HuH-7 (cell line): ENCODE measurements at places on chromosomes 2 and 18.

GRCh38 chr2:46361920-46362666, 64.9 kb downstream of the EPAS1 start:
- no peak for DNase-seq

GRCh38 chr2:176175709-176176607, 12.5 kb upstream of the HOXD1 start:
- no peak for DNase-seq

DNA sequence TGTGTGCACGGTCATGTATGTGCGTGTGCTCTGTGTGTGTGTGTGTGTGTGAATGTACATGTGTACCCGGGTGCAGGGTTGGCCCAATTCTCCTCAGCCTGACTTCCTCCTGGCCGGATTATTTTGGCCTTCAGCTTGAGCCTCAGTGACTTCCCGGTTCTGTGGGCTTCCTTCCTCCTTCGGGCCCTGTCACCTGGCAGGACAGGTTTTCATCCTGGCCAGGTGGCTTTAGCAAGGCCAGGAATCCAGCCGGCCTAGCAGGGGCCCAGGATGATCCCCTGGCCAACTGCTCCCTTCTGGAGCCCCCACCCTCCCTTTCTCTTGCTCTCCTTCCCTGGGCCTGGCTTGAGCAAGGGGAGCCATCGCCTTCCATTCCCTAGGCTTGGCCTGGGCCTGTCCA, 140.5 kb downstream of the INHBB start:
- no peak for DNase-seq

- DNase-seq: no peak
Observed at GRCh38 chr2:197461057-197461456, 7.7 kb downstream of the COQ10B start.

DNA sequence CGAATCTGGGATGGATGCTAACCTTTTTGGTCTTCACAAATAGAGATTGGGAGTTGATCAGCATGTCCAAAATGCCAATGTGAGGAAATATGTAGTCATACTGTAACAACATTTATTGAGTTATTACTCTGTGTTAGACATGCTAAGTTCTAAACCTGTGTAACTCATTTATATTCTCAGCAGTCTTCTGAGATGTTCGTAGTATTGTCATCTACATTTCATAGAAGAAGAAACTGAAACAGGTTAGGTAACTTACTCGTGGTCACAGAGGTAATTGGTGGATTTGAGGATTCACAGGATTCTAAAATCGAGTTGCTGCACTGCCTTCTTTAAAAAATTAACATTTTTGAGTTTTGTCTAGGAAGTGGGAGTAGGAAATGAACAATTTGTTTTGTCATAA, 162.1 kb downstream of the UBE2E3 start:
- DNase-seq: no peak

GRCh38 chr2:66364495-66365333, 70.2 kb upstream of the MEIS1 start:
- DNase-seq: no peak

- no peak for DNase-seq
Observed at GRCh38 chr2:231932985-231933915, 7.1 kb upstream of the NPPC start.

GRCh38 chr18:41767960-41768359, 187.1 kb upstream of the PIK3C3 start:
- DNase-seq: no peak

- DNase-seq: peak; percentile 70
Observed at GRCh38 chr2:8125741-8126711, 555.8 kb upstream of the ID2 start.

DNA sequence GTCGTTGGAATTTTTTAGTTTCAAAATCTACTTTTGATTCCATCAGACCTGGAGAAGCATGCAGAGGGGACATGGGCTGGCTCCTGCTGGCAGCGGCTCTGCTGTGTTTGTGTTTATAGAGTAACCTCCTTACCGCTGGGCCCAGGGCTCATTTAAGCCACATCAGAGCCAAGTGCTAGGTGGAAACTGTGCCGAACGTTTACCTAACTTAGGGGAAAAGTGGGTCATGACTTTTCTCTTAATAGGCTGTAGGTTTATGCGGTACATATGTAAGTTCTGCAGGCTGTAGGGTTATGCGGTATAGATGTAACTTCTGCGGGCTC, 17.7 kb downstream of the CNDP2 start:
- DNase-seq: no peak

- no peak for DNase-seq
Observed at GRCh38 chr2:164624316-164624715, 3.0 kb upstream of the GRB14 start.

- no peak for DNase-seq
Observed at GRCh38 chr2:106097038-106098000, 96.8 kb downstream of the UXS1 start.

DNA sequence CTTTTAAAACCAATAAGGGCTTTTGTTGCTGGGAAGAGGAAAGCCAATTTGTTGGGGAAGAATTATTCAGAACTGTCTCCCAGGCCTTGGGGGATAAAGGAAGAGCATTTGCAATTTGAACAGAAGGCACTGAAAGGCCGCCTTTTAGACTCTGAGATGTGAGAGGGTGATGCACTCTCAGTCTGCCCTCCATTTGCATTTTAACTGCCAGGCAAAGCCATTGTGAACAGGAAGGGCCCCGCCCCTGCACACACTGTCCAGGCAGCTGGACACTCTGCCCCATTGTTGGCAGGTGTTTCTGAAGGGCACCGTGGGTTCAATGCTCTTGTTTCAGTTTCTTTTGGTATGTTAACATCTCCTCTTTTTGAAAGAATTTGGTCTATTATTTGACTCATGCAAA, 169.5 kb upstream of the COPS8 start:
- no peak for DNase-seq

DNA sequence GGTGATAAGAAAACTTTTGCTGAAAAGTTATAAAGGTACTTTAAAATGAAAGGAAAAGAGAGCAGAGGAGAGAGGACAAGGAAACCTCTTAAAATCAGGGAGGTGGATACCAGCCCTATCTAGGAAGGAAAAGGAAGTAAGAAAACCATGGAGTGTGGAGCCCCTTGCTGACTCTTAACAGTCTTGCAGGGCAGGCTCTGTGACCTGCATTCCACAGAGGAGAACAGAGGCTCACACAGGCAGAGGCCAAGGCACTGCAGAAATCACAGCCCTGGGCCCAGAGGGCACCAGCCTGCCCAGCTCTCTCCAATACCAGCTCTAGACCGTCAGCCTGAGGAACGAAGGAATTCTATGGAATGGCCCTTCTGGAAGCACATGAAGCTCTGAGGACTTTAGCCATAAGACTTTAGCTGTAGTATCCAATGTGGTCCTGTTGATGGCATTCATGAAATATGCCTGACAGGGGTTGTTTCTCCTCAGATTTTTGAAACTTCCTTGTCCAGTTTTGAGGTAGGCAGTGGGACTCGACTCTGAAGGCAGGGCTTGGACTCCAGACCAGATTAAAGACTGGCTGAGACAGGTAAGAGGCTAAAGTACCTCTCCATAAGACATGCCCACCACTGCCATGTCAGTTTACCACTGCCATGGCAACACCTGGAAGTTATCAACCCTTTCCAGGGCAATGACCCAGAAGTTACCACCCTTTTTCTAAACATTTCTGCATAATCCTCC, 216.3 kb downstream of the ANAPC1 start:
- no peak for DNase-seq

- no peak for DNase-seq
Observed at GRCh38 chr2:146666340-146666739, 1178.5 kb upstream of the ACVR2A start.

- no peak for DNase-seq
Observed at GRCh38 chr2:11679016-11679415, 9.0 kb upstream of the NTSR2 start.

DNA sequence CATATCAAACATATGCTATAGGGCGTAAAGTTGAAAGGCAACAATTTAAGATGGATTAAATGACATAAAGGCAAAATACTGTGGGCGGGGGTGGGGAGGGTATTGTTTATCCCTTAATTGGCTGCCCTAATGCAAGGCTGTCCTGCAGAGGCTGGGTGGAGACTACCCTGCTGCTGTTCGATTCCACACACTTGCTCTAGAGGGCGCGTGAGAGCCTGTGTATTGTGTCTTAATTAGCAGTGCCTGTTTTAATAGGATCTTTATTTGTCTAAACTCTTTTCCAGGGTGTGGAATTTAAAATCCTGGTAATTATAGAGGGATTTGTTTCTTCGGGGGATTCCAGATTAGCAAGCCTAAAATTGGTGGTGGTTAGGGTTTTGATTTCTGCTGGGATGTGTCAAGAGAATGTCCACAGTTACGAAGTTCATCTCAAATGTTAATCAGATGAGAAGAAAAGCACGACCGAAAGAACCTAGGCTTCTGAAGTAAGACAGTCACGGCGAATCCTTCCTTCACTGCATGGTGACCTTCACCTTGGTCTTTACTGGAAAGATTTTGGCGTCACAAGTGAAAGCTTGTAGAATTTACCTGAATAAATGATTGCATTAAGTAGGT, 103.5 kb upstream of the MAP3K20 start:
- peak; percentile 62 for DNase-seq

DNA sequence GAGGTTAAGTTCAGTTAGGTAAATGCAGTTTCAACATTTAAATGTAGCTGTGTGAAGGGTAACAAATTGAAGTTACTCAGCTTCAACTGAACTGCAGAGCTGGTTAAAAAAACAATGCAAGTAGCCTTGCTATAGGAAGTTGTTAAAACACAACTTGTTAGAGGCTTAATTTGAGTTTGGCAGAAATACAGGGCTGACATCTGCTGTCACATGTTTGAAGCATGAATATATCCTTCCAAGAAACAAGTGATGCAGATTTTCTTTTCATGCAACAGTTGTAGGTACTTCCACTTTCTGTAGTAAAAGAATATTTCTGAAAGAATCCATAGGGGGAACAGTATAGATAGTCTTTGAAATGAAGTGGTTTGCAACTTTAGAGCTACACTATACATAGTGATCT, 208.7 kb upstream of the RASGRP3 start:
- no peak for DNase-seq

GRCh38 chr2:40534528-40534927, 82.6 kb upstream of the SLC8A1 start:
- DNase-seq: no peak

DNA sequence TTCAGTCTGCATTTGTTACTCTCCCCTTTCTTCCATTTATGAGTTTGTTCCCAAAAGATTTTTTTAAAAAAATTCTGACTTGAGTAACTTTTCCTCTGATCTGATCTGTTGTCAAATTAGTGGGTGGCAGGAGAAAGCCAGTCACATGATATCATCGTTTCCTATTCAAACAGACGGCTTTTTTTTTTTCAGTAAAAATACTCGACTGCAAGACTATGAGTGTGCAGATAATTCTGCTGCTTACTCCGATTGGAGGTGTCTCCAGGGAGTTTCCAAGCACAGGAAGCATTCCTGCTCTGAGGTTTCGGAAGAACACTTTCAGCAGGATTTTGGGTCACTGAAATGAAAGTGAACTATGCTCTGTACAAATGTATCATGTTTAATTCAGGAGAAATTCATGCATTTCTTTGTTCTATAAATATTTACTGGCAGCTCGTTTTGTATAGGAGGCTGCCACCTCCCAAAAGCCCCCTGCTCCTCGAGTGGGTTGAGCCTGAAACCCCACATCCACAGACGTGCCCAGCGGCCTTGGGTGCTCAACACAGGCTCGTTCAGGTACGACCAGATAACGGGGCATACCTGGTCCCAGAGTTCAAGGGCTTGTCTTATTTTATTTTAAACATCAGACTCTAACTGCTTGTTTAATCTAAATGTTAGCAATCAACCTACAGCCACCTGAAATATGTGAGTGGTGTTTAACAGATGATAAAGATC, 126.9 kb upstream of the ZNF516 start:
- no peak for DNase-seq

DNA sequence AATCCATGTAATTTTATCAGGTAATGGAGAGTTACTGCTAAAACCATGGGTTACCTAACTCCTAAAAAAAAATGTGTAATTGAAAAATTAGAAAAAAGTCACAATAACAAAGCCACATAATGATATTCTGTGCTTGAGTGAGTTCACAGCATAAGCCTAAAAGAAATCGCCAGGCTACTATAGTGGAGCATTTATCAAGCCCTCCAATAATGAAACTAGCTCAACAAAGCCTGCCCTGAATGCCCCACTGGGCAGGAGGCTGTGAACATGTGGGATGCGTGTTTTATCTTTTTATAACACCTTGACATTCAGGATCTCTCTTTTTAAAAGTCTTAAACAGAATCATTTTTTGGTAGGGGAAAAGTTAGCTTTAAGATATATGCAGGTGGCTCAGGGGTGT, 86.3 kb downstream of the KCTD18 start:
- DNase-seq: no peak

DNA sequence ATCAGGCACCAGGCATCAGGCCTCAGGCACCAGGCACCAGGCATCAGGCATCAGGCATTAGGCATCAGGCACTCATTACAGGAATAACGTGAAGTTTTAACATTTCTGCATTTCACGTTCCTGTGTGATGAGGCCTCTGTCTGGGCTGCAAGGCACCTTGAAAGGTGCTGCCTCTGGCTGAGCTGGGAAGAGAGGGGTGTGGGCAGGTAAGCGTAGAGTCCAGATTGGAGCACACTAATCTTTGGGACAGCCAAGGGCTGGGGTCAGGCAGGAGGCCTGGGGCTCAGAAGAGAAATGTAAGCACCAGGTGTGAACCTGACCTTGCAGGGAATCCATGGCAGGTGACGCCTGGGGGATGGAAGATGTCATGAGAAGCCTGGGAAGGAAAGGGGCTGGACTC, 25.3 kb upstream of the SNTG2 start:
- no peak for DNase-seq

DNA sequence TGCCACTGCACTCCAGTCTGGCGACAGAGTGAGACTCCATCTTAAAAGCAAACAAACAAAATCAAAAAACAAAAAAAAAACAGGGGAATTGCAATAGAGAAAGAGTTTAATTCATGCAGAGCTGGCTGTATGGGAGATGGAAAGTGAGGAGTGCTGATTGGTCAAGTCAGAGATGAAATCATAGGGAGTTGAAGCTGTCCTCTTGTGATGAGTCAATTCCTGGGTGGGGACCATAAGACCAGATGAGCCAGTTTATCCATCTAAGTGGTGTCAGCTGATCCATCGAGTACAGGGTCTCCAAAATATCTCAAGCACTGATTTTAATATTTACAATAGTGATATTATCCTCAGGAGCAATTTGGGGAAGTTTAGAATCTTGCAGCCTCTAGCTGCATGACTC, 45.3 kb downstream of the FRZB start:
- no peak for DNase-seq

DNA sequence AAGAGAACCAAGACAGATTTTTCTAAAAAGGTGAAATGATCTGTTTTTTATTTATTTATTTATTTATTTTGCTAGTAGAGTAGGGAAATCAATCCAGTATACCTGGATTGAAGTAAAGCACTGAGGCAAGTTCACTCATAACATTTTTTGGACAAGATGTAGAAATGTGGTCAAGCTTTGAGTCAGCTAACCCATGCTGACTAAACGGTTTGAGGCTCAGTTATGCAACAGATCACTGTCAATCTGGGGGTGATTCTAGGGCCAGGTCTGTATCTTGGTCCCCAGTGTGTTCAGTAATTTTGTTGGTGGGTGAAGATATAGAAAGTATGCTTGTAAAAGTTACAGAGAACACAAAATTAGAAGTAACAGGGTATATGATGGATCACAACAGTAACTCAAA, 60.2 kb downstream of the RMDN2 start:
- DNase-seq: no peak

GRCh38 chr18:48260237-48260636, 148.9 kb downstream of the ZBTB7C start:
- DNase-seq: no peak
